ENCODE measurements at places on chromosomes 4 and X.

DNA sequence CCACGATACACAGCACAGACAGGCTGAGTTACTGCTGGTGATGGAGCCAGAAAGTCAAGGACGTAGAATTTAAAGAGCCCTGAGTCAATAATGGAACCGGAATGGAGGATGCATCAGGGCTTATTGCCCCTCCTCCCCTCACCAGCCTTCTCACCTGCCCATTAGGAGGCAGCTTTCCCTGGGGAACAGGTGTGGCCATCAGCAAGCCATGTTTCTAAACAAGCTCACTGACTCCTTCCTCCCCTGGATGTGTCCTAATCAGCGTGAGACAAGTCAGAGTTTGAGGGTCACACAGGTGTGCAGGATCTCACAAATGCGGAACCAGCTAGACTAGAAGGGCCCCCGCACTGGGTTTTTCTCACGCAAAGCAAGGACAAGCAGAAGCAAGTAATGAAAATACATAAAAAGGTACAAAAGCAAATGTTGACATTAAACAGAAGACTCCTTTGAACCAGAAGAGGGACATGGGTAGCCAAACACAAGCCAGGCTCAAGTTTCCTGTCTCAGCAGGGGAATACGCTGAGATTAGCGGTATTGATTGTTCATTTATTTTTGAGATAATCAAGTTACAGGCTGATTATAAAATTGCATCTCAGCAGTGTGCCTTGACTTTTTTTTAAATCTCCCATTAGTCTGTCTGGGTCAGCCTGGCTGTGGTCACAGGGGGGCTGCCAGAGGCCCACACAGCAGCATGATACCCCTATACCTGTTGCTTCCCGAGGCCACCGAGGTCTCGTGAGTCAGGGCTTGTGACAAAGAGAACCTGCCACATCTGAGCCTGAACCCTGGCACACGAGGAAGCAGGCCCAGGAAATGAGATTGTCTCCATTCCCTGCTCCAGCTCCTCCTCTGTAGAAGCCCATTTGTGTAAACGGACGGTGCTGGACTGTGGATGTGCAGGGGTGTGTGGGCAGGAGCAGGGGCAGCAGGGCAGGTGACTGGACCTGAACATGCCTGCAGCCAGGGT is 37.4 kb downstream of the CCKAR start:
- no peak for DNase-seq

DNA sequence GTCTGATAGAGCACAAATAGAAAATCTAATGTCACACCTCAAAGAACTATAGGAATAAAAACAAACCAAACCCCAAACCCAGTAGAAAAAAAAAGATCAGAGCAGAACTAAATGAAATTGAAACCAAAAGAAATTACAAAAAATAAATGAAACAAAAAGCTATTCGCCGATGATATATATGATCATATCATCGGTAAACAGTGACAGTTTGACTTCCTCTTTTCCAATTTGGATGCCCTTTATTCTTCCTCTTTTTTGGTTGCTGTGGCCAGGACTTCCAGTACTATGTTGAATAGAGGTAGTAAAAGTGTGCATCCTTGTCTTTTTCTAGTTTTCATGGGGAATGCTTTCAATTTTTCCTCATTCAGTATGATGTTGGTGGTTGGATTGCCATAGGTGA is 215.3 kb upstream of the AR start:
- no peak for DNase-seq

GRCh38 chrX:129706400-129707072 is 32.2 kb upstream of the XPNPEP2 start:
- DNase-seq = no peak

DNA sequence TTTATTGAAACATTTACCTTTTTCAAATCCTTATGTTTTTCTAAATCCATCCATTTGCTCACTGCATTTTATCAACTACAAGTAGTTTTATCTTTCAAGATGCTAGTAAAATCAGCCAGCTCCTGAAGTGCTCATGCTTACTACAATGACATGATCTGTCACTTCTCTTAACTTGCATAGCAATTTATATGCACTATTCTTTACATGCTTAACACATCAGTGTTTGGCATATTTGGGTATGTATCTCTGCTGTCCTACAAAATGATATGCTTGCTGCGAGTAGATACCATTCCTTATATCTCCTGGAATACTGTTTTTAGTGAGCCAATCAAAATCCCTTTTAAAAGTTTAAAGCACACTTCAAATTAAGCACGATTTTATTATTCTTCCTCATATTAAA is 2726.8 kb downstream of the PCDH7 start:
- DNase-seq = no peak

GRCh38 chr4:125097729-125098128 is 217.0 kb upstream of the FAT4 start:
- DNase-seq = no peak

DNA sequence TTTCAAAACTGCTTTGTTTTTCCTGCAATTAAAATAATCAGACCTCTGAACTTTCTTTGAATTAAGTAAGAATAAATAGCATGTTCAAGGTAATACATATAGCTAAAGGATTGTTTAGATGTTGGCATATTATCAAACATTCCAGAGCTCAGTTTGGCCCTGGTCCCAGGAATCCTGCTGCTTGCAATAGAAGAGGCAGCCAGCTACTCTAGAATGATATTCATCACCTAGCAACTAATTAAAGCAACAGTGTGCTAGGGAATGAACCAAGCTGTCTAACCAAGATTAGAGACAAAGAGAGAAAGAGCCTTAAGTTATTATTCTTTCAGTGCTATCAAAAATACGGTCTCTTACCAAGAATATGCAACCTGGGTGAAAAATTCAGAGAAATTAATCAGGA is 460.9 kb downstream of the GABRG1 start:
- no peak for DNase-seq

DNA sequence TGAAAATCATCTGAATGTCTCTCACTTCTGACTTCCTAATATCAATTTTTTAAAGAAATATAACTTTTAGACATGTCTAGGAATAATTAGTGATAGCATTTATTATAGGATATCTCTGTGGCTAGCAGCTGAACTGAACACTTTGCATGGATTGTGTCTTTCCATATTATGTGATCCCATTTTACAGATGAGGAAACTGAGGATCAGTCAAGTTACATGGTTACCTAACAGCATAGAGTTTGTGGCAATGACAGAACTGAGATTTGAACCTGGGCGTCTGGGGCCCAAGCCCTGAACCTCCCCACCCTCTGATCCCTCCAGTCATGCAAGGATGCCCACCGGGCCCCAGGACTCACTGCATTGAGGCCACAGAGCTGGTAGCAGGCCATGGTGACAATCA is 101.3 kb downstream of the SLC2A9 start:
- no peak for DNase-seq

DNA sequence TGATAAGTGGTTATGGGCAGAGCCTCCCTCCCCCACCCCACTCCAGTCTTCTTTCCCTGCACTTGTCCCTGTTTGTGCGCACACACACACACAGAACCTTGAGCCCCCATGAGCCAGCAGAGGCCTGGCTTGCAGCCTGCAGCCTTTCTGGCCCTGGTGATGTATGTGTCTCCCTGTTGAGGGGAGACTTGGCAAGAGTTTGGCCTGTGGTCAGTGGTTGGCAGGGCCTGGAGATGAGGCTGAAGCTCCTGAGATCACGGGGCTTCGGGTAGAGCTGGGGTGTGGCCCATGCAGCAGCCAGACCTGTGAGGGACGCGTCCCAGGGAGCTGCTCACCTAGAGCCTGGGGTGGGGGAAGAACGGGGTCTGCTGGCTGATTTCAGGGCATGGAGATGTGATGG is 2.3 kb downstream of the GPR173 start:
- no peak for DNase-seq

DNA sequence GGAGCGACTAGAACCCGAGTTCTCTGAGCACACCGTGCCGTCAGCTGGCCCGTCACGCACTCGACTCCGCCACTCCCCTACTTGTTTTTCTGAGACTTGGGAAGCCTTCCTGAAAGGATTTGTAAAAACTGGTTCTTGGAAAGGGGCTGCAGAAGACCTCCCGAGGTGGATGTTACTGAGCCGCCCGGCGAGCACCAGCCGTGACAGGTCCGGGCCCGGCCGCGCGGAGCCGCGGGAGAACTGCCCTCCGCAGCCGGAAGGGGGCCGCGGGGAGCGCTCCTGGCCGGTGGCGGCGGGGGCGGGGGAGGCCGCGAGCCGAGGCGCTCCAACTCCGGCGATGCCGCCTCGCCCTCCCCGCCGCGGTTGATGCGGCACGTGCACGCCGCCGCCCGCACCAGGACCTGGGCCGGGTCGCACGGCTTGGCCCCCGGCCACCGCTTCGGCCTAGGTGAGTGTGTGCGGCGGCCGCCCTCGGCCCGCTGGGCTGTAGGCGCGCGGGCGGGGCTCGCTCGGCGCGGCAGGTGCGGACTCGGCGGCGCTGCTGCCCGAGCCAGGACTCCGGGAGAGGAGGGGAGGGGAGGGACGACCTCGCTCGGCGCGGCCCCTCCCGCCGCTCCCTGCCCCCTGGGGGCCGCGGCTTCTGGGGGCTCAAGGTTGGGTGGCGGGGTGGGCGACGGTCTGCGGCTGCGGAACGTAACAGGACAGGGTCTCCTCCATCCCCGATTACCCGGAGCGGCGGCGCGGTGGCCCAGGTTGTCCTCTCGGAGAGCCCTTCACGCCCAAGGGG is 1.7 kb downstream of the SPRY1 start:
- DNase-seq = peak; percentile 54

Measured in stimulated activated CD4-positive, alpha-beta T cell treated with anti-CD3 and anti-CD28 coated beads, Interleukin-15, amount 100 ng/mL, for 1 hour (primary cell).